ENCODE measurements at places on chromosomes 11 and 22.

- no peak for DNase-seq
Observed at GRCh38 chr11:1931341-1932104, 12.0 kb downstream of the TNNT3 start.

- DNase-seq: no peak
Observed at GRCh38 chr11:8408151-8408941, 144.7 kb upstream of the LMO1 start.

DNA sequence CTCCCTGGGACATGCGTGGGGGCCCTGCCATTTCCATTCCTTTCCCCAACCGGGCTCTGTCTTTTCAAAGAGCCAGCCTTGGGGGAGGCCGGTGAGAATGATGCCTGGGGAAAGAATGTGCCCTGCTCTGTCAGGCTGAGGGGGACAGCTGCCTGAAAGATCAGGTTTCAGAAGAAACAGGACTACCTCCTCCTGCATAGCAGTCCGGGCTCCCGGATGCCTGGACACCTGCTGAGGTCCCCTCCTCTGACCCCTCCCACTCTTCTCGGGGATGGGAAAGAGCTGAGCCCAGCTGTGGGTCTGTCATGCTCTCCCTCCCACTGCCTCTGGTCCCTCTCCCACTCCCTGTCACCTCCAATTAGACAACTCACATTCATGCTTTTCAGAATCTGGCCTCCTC, 41.8 kb upstream of the CDON start:
- no peak for DNase-seq

GRCh38 chr11:88326099-88326498, 11.4 kb downstream of the CTSC start:
- DNase-seq: no peak
